ENCODE measurements at places on chromosomes 5 and 9.

DNA sequence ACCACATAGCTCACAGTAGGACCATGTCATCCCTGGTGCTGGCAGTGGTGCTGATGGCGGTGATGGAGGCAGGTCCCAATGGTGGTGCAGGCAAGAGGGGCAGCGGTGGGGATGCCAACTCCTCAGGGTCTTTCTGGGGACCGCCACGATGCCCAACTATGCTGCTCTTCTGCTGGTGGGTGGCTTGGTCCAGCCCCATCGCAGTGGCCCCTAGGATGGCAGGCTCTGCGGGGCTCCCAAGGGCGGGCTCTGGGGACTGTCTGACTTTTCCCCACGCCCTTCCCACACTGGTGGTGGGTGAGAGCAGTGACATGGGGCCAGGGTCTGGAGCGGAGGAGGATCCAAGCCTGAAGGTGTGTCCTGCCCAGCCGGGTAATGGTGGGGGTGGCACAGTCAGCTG is 288.9 kb upstream of the RIOK2 start:
- no peak for DNase-seq

DNA sequence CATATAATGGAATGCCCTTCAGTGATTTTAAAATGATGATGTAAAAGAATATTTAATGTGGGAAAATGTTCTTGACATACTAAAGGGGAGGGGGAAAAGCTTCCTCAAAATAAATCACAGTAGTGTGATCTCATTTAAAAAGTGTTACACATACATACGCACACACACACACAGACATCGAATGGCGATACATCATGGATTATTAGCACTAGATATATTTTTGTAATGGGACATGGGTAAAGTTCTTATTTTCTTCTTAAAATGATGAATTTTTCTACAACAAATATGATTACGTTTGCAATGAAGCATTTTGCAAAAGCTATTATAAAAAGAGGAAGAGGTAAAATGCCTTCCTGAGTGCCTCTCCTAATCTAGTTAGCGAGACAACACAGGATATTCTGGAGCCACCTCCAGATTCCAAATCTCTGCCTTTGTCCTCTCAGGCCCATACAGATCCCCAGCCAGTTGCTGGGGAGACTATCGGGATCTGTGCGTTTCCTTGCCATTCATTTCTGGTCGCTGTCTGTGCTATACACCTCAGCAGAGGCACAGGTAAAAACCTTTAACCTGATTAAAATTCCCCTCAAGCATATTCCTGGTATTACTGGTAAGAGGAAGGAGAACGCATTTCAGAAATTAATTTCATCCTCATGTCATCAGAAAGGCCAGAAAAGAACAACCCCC is 69.6 kb downstream of the SLC28A3 start:
- DNase-seq = no peak

DNA sequence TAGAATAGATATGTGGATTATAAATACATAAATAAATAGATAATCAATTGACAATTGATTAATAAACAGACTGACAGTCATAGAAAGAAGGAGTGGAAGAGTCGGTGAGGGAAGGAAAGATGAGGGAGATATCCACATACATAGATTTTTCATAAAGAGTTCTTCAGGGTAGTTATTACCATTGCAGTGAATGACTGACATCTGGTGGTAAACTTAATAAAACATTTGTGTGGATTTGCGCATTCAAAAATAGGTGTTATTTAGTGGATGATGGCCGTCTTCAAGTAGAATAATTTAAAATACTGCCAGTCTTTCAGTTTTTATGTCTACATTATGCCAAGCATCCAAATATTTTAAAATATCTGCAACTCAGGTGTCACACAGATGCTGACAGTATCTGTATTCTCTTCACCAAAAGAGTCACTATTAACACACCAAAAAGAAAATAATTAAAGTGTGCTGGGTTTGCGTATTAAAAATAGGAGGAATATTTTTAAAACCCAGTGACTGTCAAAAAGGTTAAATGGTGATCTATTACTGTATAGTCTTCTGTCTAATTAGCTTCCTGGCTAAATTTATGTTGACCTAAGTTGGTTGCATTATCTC is 78.8 kb downstream of the GIN1 start:
- DNase-seq = peak; percentile 50

- DNase-seq = no peak
These were observed 29.0 kb upstream of the GOLM1 start for GRCh38 chr9:86128235-86128822.

DNA sequence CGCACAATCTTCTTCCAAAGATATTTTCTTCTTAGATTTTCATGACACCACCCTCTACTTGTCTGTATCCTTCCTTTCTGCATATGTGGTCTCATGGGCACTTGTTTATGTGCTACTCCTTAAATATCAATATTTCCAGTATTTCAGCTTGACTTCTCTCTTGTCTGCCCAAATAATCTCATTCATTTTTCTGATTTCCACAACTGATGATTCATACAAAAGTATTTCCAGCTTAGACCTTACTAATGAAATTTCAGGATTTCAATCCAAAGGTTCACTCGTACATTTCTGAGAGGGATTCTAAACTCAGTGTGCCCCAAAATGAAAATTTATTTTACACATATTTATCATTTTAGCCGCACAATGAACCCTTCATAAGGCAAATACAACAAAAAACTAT is 928.9 kb upstream of the C9orf72 start:
- no peak for DNase-seq

- DNase-seq = no peak
These were observed 154.1 kb downstream of the FAM114A2 start for GRCh38 chr5:153884612-153884957.

- no peak for DNase-seq
These were observed 413.5 kb downstream of the NFIB start for GRCh38 chr9:13900449-13900848.

- no peak for DNase-seq
These were observed 11.4 kb upstream of the HAUS6 start for GRCh38 chr9:19113964-19114679.

DNA sequence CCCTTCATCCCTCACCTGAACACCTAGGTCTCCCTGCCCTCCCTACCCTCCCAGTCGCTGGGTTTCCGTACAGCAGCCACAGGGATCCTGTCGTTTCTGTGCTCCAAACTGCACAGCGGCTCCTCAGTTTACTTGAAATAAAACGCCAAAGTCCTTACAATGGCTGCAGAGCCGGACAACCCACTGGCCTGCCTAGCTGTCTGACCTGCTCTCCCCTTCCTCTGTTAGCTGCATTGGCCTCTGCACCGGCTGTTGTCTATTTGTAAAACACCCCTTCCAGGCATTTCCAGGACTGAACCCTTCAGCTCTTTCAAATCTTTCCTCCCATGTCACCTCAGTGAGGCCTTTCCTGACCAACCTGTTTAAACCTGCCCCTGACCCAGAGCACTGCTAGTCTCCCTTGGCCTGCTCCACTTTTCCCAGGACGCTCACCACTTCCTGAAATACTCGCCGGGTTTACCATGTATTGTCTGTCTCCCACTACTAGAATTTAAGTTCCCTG is 9.1 kb upstream of the MGAT1 start:
- DNase-seq = no peak

DNA sequence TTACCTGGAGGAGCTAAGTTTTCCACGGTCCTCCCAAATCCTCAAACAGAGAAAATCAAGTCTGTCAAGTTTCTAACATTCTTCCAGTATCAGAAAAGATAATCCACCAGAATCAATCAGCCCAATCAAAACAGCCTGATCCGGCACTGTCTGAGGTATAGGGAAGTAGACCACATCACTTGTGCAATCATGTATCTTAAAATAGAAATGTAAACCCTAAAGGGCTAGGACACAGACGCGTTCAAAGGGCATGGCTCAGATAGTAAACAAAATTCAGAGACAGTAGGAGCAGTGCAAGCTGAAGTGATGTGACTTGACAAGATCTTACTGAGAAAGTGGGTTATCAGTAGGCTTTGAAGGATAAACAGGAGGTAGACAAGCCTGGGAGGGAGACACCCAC is 252.4 kb upstream of the DAPK1 start:
- no peak for DNase-seq

DNA sequence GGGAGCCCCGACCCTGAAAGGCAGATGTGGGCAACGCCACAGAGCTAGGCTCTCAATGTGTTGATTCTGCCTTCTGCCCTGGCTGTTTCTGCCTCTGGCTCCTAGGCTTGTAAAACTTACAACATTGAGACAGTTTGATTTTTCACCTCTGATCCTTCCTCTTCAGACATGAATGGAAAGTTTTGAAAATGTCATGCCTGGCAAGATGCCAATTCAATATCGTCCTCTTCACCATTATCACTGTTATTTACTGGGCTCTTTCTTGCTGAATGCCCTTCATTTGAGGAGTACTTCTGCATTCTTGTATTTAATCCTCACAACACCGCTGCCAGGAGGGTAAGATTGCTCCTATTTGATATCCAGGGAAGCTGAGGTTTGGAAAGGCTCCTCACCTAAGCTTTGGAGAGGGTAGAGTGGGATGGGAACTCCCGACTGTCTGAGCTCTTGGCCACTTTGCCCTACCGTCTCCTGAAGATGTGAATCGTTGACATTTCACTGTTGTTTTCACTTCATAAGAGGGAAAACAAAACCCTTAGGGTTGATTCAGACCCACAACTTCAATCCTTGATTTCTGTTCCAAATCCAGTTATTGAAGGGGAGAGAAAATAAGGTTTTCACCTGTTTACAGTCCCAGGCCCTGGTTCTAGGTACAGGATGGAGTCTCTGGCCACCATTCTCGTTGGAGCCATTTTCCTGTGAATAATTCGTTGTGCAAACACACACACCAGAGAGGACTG is 12.7 kb upstream of the FGF1 start:
- DNase-seq = peak; percentile 21

DNA sequence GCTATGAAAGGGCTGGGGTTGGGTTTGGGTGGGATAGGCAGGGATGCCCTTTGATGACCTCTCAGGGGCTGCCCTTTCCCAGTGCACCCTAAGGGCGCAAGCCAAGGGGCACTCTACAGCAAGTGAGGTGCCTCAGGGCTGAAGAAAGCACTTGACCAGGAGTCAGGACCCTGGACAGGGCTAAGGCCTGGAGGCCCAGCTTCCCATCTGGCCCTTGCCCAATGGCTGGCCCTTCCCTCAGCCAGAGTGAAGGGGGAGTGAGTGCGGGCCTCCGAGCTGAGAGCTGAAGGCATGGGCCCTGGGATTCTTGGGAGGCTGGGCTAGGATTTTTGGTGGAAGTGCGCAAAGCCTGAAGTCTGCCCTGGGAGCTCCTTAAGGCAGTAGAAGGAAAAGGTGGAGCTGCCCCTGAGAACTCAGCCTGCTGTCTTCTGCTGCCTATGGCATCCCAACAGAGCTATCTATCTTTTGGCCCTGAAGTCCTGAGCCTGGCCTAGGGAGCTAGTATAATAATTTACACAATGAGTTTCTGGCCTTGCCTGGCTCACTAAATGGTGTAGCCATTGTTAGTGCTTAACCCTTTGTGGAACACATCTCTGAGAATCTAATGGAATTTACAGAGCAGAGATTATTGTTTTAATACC is 16.4 kb downstream of the JADE2 start:
- no peak for DNase-seq

DNA sequence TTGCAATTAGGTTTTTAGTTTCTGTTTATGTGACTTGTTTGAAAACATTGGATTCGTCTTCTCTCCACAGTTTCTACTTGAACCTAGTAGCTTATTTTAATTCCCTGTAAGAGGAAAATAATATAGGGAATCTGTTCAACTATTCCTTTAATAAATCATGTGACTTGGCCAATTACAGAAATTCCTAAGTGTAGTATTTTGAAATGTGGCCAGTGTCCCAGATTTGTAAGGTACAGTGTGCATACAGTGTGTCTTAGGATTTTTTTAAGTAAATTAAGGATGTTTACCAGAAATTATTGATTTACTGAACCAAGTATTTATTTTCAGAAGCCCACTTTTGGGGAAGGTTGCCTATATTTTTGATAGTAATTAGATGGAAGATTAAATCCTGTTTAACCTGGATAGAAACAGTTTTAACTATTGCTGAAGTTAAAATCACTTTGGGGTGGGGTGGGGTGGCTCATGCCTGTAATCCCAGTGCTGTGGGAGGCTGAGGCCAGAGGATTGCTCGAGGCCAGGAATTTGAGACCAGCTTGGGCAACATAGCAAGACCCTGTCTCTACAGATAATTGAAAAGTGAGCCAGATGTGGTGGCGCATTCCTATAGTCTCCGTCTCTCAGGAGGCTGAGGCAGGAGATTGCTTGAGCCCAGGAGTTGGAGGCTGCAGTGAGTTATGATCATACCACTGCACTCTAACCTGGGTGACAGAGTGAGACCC is 36.9 kb downstream of the G3BP1 start:
- no peak for DNase-seq

DNA sequence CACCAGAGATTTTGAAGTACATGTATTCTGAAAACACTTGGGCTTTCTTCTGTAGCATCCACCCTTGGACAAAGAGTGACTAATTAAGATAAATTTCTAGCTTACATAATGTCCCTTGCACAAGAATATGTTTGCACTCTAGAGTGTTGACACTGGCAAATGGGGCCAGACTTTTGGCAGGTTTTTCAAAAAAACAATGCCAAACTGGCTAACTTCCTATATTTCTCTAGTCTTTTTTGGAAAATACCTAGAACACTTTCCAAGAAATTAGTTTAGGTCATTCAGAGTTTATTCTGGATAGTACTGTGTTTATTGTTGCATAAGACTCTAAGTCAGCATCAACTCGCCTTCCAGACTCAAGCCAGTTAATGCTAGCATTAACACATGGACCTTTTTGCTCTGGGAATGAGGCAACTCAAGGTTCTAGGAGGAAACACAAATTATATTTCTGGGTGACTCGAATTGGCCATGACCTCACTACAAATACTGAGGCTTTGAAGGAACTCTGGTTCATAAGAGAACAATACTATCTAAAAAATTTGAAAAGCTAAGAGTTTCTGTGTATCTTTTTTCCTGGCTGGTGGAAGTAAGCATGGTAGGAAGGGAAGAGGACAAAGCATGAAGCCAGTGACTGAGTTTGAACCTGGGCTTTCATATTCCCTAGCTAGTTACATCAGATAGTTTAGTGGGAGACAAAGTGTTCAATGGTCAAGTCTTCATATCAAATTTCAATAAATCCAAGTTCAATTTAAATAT is 101.6 kb downstream of the NREP start:
- DNase-seq = no peak

DNA sequence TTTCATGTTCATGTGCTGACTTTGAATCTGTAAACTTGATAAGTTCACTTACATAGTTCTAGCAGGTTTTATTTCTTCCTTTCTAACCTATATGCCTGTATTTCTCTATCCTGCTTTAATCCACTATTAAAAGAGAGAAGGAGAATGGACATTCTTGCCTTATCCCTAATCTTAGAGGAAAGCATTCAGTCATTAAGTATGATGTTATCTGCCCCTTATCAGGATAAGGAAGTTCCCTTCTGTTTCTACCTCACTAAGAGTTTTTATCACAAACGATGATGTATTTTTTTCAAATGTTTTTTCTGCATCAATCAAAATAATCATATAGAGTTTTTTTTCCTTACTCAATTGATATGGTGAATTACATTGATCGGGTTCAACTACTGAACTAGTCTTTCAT is 33.1 kb downstream of the DRD1 start:
- DNase-seq = no peak

DNA sequence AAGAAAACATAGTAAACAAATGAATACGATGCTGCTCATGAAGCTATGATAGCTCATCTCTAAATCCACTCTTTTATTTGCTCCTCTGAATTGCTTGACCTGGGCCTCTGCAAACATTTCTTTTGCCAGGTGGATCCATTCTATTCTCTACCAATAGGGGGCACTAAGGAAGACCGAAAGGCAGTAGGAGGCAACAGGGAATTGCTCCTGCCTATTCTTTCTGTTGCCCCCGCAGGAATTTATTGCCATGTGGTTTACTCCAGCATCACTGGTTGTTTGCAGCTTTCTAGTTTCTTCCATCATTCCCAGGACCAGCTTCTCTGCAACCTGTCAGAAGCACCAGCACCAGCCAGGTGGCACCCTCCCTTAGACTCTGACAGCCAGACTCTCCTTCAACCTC is 5.3 kb downstream of the GAPT start:
- DNase-seq = no peak

GRCh38 chr5:50553560-50553984 is 112.5 kb upstream of the EMB start:
- no peak for DNase-seq

All from NCI-H345 (cell line).